Fibroblast of skin of left biceps (primary cell): ENCODE measurements at places on chromosomes 11 and 22.

DNA sequence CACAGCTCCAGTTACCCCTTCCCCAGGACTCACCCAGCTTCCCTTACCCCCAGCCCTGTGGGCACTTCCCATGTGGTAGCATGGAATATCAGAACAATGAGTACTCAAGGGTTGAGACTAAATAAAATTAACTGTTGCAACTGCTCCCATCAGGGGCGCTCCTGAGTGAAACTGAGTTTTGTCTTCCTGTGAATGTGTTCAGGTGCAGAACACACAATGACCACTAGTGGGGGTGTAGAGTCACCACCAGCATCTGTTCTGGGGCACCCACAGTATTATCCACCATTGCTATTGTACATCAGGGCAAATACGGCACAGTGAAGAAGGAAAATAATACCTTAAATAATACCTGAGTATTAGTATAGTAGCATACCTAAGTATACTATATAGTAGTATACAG is 689.7 kb downstream of the TBC1D22A start:
- DNase-seq: no peak

GRCh38 chr11:4665424-4665823 is 21.6 kb downstream of the OR51E1 start:
- DNase-seq: no peak

DNA sequence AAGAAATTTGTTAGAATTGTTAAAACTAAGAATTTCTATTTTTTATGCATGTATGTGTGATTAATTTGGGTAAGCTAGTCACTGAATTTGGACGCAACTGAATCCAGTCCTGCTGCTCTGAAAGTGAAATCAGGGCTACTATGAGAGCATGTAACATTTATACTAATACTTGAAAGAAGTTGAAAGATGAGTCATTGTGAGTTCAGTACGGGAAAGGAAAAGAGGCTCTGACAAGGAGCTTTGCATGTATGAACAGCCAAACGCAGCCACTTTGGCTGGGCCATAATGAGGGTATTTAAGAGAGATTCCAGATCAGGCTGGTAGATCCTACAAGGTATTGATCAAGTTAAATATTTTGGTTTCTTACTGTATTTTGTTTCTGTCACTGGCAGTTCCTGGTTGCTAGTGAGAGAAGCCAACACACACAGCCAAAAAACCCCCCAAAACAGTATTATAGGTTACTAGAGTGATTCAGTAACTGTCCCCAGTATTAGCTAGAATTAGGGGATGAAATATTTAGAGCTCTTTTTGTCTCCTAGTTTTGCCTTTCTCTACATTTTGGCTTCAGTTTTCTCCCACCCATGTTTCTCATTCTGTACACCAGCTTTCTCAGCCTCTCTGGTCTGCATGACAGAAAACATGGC is 14.1 kb downstream of the AASDHPPT start:
- DNase-seq: no peak

- DNase-seq: no peak
Measured at GRCh38 chr11:75028724-75029123, 40.0 kb downstream of the NEU3 start.

- DNase-seq: no peak
Measured at GRCh38 chr11:125977333-125977732, 31.5 kb downstream of the VSIG10L2 start.

GRCh38 chr11:128727796-128728431 is 34.0 kb downstream of the FLI1 start:
- no peak for DNase-seq

GRCh38 chr22:47345025-47345424 is 582.6 kb downstream of the TBC1D22A start:
- DNase-seq: no peak

DNA sequence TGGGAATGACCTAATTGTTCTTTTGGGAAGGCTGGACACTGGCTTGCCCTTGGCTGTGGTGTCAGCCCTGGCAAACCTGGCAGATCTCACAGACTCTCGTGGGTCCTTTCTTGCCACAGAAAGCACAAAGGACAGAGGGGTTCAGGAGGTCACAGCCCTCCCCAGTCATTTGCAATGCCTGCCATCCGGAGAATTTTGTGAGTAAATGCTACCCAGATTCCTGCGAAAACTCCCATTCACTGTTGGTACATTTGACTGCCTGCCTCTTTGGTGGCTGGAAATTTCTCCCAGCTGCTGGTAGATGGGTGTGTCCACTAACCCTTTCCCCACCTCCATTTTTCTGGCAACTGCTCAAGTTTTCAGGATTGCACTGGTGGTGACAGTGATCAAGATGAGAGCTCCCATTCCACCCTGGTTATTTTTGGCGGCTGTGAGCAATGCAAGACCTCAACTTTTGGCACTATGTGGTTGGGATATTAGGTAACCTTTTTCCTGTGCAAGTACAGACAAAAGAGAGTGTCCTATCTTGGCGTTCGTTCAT is 155.7 kb downstream of the NAV2 start:
- DNase-seq: peak; percentile 71

DNA sequence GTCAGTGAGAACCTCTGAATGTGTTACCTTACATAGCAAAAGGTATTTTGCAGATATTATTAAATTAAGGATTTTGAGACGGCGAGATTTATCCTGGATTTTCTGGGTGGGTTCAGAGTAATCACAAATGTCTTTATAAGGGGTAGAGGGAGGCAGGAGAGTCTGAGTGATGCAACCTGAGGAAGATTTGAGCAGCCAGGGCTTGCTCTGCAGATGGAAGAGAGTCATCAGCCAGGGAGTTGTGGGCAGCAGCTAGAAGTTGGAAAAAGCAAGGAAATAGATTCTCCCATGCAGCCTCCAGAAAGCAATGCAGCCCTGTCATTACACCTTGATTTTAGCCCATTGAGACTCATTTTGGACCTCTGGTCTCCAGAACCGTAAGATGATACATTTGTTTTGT is 4.1 kb upstream of the WDR74 start:
- DNase-seq: no peak

GRCh38 chr11:130545449-130546072 is 97.1 kb downstream of the ADAMTS15 start:
- DNase-seq: no peak

GRCh38 chr22:37485395-37486223 is 575 bp downstream of the MFNG start:
- no peak for DNase-seq

GRCh38 chr22:24175160-24175808 is 6.0 kb upstream of the SUSD2 start:
- DNase-seq: no peak

DNA sequence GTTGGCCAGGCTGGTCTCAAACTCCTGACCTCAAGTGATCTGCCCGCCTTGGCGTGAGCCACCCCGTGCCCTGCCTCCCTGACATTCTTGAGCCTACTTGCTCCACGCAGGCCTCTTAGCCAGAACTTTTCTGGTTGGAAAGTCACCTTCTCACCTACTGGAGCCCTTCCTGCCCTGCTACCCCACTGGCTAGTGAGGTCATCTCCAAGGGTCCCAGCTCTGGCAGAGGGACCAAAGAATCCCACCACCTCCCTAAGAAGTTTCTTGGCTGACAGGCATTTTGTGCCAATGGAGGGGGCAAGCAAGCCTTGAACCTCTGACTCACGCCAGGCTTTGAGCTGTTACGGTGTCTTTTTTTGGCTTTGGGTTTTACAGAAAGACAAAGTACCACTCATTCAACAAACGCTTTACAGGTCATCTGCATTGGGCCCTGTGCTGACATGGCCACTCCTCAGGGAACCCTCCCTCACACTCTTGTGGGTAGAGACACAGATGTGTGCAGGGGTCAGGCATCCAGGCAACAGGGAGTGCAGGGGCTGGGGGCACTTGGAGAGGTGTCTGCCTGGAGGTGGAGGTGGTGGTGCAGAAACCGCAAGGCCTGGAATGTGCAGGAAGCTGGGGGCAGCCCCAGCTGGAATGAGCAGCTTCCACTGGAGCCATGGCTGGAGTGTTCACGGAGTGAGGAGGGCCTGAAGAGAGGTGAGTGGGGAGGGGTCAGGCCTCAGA is 27.1 kb upstream of the WNT11 start:
- DNase-seq: no peak

GRCh38 chr22:50595189-50595588 is 5.4 kb upstream of the MAPK8IP2 start:
- DNase-seq: no peak

DNA sequence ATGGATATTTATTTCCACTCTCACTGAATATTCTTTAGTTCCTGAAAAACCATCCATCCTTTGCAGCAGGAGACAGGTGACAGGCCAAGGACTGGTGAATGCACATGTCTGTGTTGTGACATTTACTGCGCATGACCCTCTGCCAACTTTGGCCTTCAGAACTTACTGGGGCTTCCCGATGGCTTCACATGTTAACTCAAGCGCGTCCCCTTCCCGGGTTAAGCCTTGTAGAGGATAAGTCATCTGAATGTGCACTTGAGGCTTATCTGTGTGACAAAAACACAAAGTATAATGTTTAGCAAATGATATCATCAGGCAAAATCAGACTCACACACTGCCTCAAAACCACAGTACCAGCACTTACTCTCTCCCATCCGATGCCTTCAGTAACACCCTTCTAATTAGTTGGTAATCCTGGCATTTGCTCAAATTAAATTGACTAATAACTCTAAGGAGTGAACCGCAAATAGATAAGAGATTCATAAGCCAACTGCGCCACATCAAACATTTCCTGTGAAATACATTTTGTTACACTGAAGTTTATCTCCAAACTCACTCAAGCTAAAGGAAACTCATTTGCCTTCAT is 286.4 kb downstream of the CADM1 start:
- DNase-seq: no peak

- no peak for DNase-seq
Measured at GRCh38 chr22:39724390-39724789, 153.8 kb downstream of the CACNA1I start.

GRCh38 chr22:48516571-48516970 is 1311.1 kb downstream of the BRD1 start:
- DNase-seq: no peak
